Astrocyte (in vitro differentiated cells and primary cell): ENCODE measurements at places on chromosomes 1 and 21.

DNA sequence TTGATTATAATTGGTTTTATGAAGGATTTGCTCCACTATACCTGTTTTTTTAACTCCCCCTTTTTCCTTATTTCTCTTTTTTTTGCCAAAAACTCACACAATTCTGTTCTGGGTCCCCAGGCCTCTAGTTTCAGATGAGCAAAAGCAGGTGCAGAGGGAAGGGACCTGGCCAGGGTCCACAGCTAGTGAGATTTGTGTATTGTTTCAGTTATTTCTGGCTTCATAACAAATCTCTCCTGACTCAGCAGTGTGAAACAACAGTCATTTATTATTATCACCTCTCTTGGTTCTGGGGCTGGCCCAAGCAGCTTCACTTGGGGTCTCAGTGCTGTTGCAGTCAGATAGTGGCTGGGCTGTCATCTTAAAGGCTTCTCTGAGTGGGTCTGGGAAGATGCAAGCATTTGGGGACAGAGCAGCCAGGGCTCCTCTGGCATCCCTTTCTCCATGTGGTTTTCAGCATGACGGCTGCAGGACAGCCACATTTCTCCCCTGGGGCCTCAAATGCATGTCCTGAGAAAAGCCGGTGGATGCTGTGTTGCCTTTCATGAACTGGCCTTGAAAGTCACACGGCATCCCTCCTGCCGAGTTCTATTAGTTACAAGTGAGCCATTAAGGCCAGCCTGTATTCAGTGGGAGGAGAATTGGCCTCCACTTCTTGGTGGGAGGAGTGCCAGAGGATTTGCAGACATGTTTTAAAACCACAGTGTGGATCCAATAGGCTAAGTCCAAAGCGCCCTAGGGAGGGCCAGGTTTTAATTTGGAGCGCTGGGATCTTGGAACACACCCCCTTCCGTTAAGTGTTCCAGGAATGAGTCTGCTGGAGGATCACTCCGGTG is 137.1 kb downstream of the CAMTA1 start:
- no peak overlapping the region for H3K27ac ChIP-seq
- H3K36me3 ChIP-seq = no peaks in the 10 kb centered on the region
- H3K4me1 ChIP-seq = peaks cover 2% of the 10 kb centered on the region
- H3K27me3 ChIP-seq = peaks cover 15% of the 10 kb centered on the region
- DNase-seq = peak; percentile 89
- no peak overlapping the region for H3K4me3 ChIP-seq

GRCh38 chr1:240258910-240259309 is 167.2 kb downstream of the FMN2 start:
- no peak overlapping the region for H3K4me3 ChIP-seq
- no peaks in the 10 kb centered on the region for H3K27me3 ChIP-seq
- peaks cover 15% of the 10 kb centered on the region for H3K4me1 ChIP-seq

DNA sequence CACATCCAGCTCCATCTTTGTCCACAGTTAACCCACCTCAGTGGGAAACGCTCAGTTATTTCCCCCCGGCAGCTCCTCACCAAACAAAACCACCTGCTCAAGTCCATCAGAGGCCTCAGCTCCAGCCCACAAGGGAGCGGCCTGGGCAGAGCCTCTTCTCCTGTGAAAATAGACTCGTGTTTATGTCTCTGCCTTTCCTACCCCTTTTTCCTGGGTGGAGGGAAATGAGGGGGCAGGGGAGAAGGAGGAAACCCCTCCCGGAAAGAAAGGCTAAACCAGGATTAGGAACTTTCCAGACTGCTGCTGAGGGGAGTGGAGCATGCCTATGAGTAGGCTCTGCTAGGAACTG is 81.6 kb downstream of the PAX7 start:
- no peak overlapping the region for H3K27ac ChIP-seq
- H3K27me3 ChIP-seq = peaks cover 10% of the 10 kb centered on the region
- no peak overlapping the region for H3K4me3 ChIP-seq
- no peaks in the 10 kb centered on the region for H3K4me1 ChIP-seq
- DNase-seq = no peak
- H3K36me3 ChIP-seq = no peaks in the 10 kb centered on the region

GRCh38 chr1:17538428-17539117 is 925 bp upstream of the ARHGEF10L start:
- no peak for DNase-seq
- no peaks in the 10 kb centered on the region for H3K36me3 ChIP-seq
- H3K4me1 ChIP-seq = peaks cover 15% of the 10 kb centered on the region
- H3K27me3 ChIP-seq = no peaks in the 10 kb centered on the region
- no peak overlapping the region for H3K4me3 ChIP-seq

DNA sequence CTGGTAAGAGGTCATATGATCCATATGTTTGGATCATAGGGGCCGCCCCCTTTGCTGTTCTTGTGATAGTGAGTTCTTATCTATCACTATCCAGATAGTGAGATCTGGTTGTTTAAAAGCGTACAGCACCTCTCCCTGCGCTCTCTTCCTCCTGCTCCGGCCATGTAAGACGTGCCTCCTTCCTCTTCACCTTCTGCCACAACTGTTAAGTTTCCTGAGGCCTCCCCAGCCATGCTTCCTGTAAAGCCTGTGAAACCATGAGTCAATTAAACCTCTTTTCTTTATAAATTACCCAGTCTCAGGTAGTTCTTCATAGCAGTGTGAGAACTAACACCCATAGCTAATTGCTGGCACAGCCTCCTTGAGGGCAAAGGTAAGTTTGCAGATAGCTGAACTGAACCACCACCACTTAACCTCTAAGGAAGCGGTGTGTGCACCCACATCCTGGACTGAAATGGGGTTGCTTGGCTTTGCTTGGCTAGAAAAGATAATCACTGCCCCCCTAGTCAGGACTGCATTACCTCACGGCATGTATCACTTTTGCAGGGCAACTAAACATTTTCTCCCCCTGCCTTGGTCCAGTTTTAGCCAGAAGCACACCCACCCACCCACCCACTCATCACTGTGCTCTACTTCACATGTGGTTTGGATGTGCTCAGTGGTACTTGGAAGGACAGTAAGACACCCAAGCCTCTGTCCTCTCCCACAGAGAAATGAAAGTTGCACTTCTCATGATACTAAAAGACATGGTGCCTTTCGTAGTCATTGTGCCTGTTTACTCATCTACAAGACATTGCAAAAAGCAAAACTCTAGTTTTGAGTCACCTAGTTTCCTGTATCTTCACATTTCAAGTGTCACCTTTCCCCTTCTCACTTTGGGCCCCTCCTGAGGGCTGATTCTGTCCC is 23.1 kb upstream of the PTAFR start:
- H3K27me3 ChIP-seq = no peaks in the 10 kb centered on the region
- H3K4me1 ChIP-seq = peaks cover 5% of the 10 kb centered on the region
- H3K4me3 ChIP-seq = no peak overlapping the region

GRCh38 chr1:107515702-107516101 is 374.9 kb downstream of the NTNG1 start:
- DNase-seq = no peak
- H3K27me3 ChIP-seq = no peaks in the 10 kb centered on the region
- H3K4me3 ChIP-seq = no peak overlapping the region
- H3K36me3 ChIP-seq = no peaks in the 10 kb centered on the region

- H3K4me1 ChIP-seq = peaks cover 2% of the 10 kb centered on the region
- H3K27ac ChIP-seq = no peak overlapping the region
- DNase-seq = no peak
- H3K4me3 ChIP-seq = no peak overlapping the region
- H3K36me3 ChIP-seq = no peaks in the 10 kb centered on the region
- peaks cover 8% of the 10 kb centered on the region for H3K27me3 ChIP-seq
Measured at GRCh38 chr1:25575191-25575590, 31.8 kb downstream of the LDLRAP1 start.

- H3K27ac ChIP-seq = no peak overlapping the region
- no peak for DNase-seq
- H3K36me3 ChIP-seq = no peaks in the 10 kb centered on the region
- H3K4me1 ChIP-seq = peaks cover 12% of the 10 kb centered on the region
- H3K4me3 ChIP-seq = no peak overlapping the region
Measured at GRCh38 chr1:29964718-29965533, 728.6 kb downstream of the PTPRU start.

DNA sequence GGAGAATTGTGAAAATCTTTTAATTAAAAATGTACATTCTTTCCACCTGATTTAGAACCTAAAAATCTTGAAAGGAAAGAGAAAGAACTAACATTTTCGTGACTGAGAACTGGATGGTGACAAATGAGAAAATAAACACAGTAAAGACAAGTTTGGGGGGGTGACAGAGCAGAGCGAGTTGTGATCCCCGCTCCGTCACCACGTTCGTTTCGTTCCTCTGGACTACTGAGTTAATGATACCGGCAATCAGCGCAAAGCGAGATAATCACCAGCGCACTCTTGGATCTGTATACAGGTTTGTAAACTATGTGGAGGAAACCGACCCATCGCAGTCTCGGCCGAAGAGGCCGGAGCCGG is 31.2 kb upstream of the CFAP126 start:
- H3K27ac ChIP-seq = peak overlapping the region; percentile 97
- no peaks in the 10 kb centered on the region for H3K27me3 ChIP-seq
- peaks cover 5% of the 10 kb centered on the region for H3K4me1 ChIP-seq
- no peak for DNase-seq
- peak overlapping the region; percentile 87 for H3K4me3 ChIP-seq
- H3K36me3 ChIP-seq = no peaks in the 10 kb centered on the region

DNA sequence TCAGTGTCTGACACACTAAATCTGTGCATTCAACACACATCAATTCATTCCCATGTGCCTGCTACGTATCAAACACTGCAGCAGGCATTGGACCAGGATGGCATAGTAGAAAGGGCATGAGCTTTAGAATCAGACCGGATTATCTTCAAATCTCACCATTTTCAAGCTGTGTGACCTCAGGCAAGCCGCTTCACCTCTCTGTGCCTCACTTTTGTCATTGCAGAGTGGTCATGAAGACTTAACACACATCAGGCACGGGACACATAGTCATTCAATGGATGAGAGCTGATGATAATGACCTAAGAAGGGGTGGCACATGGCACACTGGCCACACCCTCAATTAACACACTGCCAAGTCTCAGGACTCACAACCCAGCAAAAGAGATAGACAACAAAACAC is 46.8 kb downstream of the KLHDC7A start:
- no peak overlapping the region for H3K4me3 ChIP-seq
- H3K4me1 ChIP-seq = no peaks in the 10 kb centered on the region
- H3K27me3 ChIP-seq = no peaks in the 10 kb centered on the region
- no peak for DNase-seq
- no peaks in the 10 kb centered on the region for H3K36me3 ChIP-seq

DNA sequence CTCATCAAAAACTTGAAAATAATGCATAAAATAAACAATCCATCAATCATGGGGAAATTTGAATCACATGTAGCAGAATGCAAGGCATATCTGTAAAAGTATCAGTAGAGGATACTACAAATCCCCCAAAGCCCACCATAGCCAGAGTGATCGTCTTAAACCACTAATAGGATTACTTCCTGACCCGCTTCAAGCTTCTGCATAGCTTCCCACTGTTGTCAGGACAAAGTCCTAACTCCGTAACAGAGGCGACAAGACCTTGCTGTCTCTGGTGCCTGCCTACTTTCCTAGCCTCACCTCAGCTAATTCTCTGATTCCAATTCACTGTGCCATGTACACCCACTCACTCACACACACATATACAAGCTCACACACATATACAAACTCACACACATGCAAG is 161.2 kb upstream of the NFIA start:
- no peak overlapping the region for H3K27ac ChIP-seq
- DNase-seq = no peak
- H3K27me3 ChIP-seq = no peaks in the 10 kb centered on the region
- no peak overlapping the region for H3K4me3 ChIP-seq
- no peaks in the 10 kb centered on the region for H3K36me3 ChIP-seq

DNA sequence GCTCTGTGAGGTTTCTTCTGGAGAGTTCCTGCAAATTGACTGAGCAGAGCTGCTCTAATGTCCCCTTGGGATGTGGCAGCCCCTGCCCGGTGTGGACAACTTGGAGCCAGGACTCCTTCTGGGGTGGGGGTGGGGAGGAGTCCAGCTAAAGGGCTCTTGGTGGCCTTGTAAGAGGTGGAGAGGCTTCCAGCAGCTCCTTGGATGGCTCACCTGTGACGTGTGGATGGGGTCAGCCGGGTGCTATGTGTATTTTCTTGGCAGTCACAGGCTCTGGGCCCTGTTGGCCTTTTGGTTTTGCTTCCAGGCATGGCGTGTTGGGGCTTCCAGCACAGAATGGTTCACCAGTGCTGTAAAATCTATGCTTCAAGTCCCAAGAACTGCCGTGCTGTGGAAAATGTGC is 38.2 kb downstream of the TRAPPC10 start:
- no peak overlapping the region for H3K4me3 ChIP-seq
- H3K27me3 ChIP-seq = no peaks in the 10 kb centered on the region
- no peak for DNase-seq

- no peak overlapping the region for H3K27ac ChIP-seq
- no peaks in the 10 kb centered on the region for H3K36me3 ChIP-seq
- no peak overlapping the region for H3K4me3 ChIP-seq
- peaks cover 5% of the 10 kb centered on the region for H3K4me1 ChIP-seq
- peaks cover 6% of the 10 kb centered on the region for H3K27me3 ChIP-seq
Measured at GRCh38 chr21:26850116-26850643, 5.0 kb upstream of the ADAMTS1 start.

- no peaks in the 10 kb centered on the region for H3K36me3 ChIP-seq
- H3K27ac ChIP-seq = no peak overlapping the region
- no peak for DNase-seq
- H3K27me3 ChIP-seq = no peaks in the 10 kb centered on the region
Measured at GRCh38 chr1:42155362-42155761, 2.2 kb downstream of the GUCA2B start.

GRCh38 chr1:201080135-201080534 is 32.1 kb downstream of the CACNA1S start:
- peaks cover 10% of the 10 kb centered on the region for H3K27me3 ChIP-seq
- DNase-seq = no peak
- no peaks in the 10 kb centered on the region for H3K4me1 ChIP-seq
- no peak overlapping the region for H3K27ac ChIP-seq
- H3K4me3 ChIP-seq = no peak overlapping the region

GRCh38 chr1:201090541-201090940 is 21.7 kb downstream of the CACNA1S start:
- no peak for DNase-seq
- no peaks in the 10 kb centered on the region for H3K36me3 ChIP-seq
- H3K4me1 ChIP-seq = no peaks in the 10 kb centered on the region
- no peak overlapping the region for H3K27ac ChIP-seq
- H3K4me3 ChIP-seq = no peak overlapping the region
